Nephron progenitor cell (in vitro differentiated cells): ENCODE measurements at places on chromosomes 2 and 18.

- H3K36me3 ChIP-seq, result no peaks in the 10 kb centered on the region
- no peak overlapping the region for H3K27ac ChIP-seq
- peaks cover 69% of the 10 kb centered on the region for H3K27me3 ChIP-seq
- DNase-seq, result no peak
- H3K4me1 ChIP-seq, result peaks cover 23% of the 10 kb centered on the region
- no peak overlapping the region for H3K4me3 ChIP-seq
Measured at GRCh38 chr2:44969936-44970335, 28.4 kb downstream of the SIX3 start.

GRCh38 chr18:80171054-80171872 lies 62.2 kb downstream of the ADNP2 start:
- no peak overlapping the region for H3K4me3 ChIP-seq
- H3K4me1 ChIP-seq, result peaks cover 25% of the 10 kb centered on the region
- H3K27me3 ChIP-seq, result peaks cover 4% of the 10 kb centered on the region
- H3K27ac ChIP-seq, result no peak overlapping the region
- H3K36me3 ChIP-seq, result peaks cover 32% of the 10 kb centered on the region
- peak; percentile 69 for DNase-seq

DNA sequence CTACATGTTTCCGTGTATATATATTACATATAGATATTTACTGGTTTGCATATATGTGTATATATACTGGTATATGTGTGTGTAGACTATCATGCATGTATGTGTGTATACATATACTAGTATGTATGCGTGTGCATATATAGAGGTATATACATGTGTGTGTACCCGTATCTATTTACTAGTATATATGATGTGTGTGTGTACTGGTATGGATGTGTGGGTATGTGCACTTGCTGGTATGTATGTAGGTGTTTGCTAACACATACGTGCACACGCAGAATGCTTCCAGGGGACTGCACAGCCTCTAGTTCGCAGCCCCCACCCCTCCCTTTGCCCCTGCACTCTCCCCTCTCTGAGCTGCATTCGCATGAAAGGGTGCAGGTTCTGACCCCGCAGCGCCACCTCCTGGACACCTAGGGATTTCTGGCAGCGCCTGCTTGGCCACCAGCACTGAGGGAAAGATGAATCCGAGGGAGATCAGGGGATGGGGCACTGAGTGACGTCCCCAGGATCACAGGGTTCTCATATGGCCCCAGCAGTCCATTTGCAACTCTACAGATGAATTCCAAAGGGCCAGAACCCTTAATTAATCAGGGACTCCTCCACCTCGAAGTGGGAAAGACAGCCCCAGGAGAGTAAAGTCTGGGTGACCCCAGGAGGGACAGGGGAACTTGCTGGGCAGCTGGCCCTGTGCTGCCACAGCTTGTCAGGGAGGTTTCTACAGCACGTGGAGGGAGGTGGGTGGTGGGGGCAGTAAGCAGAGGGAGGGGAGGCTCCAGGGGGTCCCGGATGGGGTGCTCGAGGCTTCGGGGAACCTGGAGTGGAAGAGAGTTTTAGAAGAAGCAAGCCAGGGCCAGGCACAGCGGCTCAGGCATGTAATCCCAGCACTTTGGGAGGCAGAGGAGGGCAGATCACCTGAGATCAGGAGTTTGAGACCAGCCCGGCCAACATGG lies 66.8 kb upstream of the ASAP2 start:
- H3K4me3 ChIP-seq, result no peak overlapping the region
- peaks cover 23% of the 10 kb centered on the region for H3K27me3 ChIP-seq
- H3K4me1 ChIP-seq, result peaks cover 43% of the 10 kb centered on the region
- no peaks in the 10 kb centered on the region for H3K36me3 ChIP-seq

DNA sequence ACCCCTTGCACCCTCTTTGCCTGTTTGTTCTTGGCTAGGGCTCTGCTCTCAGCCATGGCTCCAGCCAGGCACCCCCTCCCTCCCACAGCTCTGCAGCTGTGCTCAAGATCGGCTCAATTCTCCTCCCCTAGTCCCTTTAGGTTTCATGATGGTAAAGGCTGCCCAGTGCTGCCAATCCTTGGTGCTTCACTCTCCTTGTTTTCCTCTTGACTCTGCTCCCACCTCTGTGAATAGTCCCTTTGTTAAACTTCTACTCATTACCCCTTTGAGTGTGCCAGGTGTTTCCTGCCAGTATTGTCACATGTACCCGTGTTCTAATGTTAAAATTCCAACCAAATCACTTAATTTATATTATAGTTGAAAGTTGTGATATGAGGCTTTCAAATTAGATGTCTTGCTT lies 101.0 kb upstream of the CERS6 start:
- H3K27me3 ChIP-seq, result no peaks in the 10 kb centered on the region
- no peak overlapping the region for H3K4me3 ChIP-seq
- H3K4me1 ChIP-seq, result no peaks in the 10 kb centered on the region
- DNase-seq, result no peak

DNA sequence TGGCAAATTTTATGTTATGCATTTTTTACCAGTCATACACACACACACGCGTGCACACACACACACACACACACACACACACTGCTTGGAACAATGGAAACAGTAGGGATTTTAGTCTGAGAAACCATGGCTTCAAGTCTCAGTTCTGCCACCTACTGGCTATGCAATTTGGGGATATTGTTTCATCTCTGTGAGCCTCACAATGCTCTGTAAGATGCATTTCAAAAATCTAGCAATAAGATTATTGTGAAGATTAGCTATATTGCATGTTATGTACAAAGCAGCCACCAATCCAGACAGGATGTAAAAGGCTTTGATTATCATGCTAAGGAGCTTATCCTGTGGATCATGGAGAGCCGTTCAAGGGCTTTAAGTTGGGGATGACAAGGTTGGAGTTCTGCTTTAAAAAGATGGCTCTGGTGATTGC lies 401.4 kb downstream of the NBAS start:
- H3K27me3 ChIP-seq, result peaks cover 7% of the 10 kb centered on the region
- DNase-seq, result no peak
- H3K27ac ChIP-seq, result no peak overlapping the region

- peaks cover 3% of the 10 kb centered on the region for H3K27me3 ChIP-seq
- peak overlapping the region; percentile 40 for H3K27ac ChIP-seq
- peaks cover 40% of the 10 kb centered on the region for H3K4me1 ChIP-seq
- H3K4me3 ChIP-seq, result no peak overlapping the region
- peaks cover 4% of the 10 kb centered on the region for H3K36me3 ChIP-seq
- no peak for DNase-seq
Measured at GRCh38 chr2:109304731-109305470, 175.9 kb downstream of the SH3RF3 start.

DNA sequence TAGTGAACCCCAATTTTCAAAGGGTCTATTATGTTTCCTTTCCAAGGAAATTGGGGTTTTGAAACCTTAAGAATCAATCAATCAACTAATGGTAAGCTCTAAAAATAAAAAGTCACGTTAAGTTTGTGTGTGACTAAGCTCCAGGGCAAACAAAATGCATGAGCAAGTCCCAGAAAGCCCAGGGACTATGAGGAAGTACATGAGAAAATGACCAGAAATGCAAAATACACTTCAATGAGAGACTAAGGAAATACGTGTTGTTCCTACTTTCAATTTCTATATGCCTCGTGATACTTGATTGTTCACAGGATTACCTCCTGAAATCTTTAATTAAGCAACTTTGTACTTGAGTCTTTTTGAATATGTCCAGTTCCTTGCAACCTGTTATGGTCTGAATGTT lies 684.4 kb upstream of the SYT4 start:
- no peak overlapping the region for H3K27ac ChIP-seq
- H3K4me1 ChIP-seq, result no peaks in the 10 kb centered on the region
- H3K4me3 ChIP-seq, result no peak overlapping the region

DNA sequence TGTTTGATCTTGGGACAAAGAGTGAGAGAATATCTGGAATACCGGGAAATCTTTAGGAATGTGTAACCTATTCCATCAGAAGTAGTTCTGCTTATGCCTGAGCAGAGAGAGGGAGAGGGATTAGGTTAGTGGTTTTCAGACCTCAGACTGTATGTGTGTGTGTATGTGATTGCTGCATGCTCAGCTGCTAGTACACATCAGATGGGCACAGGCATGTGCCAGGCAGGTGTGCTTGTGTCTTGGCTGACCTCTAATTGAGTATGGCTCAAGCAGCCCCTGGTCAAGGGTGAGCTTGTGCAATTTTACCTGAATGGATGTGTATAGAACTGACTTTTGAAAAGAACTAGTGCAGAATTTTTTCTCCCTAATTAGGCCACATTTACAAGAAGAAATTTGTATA lies 91.2 kb downstream of the INSIG2 start:
- peaks cover 43% of the 10 kb centered on the region for H3K4me1 ChIP-seq
- no peak overlapping the region for H3K27ac ChIP-seq
- no peaks in the 10 kb centered on the region for H3K36me3 ChIP-seq
- no peak for DNase-seq

GRCh38 chr2:64296140-64296480 lies 151.9 kb upstream of the PELI1 start:
- H3K27ac ChIP-seq, result no peak overlapping the region
- H3K27me3 ChIP-seq, result peaks cover 6% of the 10 kb centered on the region
- DNase-seq, result no peak
- H3K4me3 ChIP-seq, result no peak overlapping the region
- no peaks in the 10 kb centered on the region for H3K36me3 ChIP-seq
- peaks cover 15% of the 10 kb centered on the region for H3K4me1 ChIP-seq

DNA sequence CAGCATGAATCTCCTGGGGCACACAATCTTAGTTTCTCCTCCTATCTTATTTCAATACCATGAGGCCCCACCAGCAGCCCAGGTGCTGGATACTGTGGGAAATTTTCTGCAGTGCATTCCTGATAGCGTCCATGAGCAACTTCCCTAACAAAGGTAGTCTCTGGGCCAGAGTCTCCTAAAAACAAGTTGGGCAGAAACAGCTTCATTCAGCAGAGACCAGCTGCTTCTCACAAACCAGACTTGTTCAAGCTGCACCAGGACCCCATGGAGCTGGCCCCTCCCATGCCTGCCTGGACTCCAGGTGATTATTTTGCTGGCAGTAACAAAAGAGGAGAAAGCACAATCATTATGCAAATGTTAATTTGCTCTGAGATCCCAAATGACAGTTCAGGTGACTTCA lies 31.4 kb downstream of the MYO5B start:
- H3K4me1 ChIP-seq, result peaks cover 51% of the 10 kb centered on the region
- H3K27ac ChIP-seq, result no peak overlapping the region
- H3K4me3 ChIP-seq, result no peak overlapping the region
- H3K36me3 ChIP-seq, result no peaks in the 10 kb centered on the region
- peaks cover 50% of the 10 kb centered on the region for H3K27me3 ChIP-seq

GRCh38 chr2:42980764-42981416 lies 188.5 kb upstream of the HAAO start:
- peaks cover 16% of the 10 kb centered on the region for H3K27me3 ChIP-seq
- peaks cover 46% of the 10 kb centered on the region for H3K4me1 ChIP-seq
- no peak overlapping the region for H3K4me3 ChIP-seq

- DNase-seq, result peak; percentile 30
- no peaks in the 10 kb centered on the region for H3K36me3 ChIP-seq
- peaks cover 40% of the 10 kb centered on the region for H3K4me1 ChIP-seq
Measured at GRCh38 chr2:109129921-109130722, 1.1 kb downstream of the SH3RF3 start.

GRCh38 chr2:191686066-191686465 lies 8.1 kb downstream of the NABP1 start:
- no peaks in the 10 kb centered on the region for H3K27me3 ChIP-seq
- no peak for DNase-seq
- H3K4me3 ChIP-seq, result no peak overlapping the region
- no peak overlapping the region for H3K27ac ChIP-seq
- H3K36me3 ChIP-seq, result peaks cover 20% of the 10 kb centered on the region
- H3K4me1 ChIP-seq, result peaks cover 25% of the 10 kb centered on the region

DNA sequence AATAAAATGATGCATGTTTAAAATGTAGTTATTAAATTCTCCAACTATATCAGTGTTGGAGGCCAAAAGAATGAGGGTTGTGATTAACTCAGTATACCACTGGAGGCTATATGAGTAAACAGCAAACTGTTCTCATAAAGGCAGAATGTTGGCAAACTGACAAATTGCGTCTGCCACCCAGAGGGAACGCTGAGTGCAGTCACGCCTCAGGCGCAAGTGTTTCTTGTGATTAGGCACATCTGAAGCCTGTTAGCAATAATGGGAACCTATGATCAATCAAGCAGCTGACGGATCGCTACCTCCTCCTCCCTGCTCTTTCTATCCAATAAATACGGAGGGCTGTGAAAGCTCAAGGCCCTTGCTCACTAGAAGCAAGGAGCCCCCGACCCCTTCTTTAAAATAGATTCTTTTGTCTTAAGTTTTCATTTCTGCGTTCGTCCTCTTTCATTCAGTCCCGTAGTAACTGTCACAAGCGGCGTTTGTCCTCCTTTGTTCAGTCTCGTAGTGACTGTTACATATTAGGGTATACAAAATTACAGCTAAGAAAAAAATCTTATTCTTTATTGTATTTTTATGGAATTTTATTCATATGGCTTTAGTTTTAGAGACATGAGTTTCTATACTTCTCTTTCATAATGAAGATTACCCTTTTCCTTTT lies 16.3 kb upstream of the RMND5A start:
- no peaks in the 10 kb centered on the region for H3K27me3 ChIP-seq
- peak; percentile 6 for DNase-seq
- peaks cover 11% of the 10 kb centered on the region for H3K36me3 ChIP-seq
- H3K4me3 ChIP-seq, result no peak overlapping the region

DNA sequence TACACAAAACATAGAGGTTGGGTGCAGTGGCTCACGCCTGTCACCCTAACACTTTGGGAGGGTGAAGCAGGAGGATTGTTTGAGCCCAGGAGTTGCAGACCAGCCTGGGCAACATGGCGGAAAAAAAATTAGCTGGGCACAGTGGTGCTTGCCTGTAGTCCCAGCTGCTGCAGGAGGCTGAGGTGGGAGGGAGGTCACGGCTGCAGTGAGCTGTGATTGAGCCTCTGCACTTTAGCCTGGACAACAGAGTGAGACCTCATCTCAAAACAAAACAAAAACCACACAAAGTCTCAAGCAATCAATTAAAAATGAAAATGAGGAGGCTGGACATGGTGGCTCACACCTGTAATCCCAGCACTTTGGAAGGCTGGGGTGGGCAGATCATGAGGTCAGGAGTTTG lies 4.9 kb downstream of the NOP58 start:
- no peak overlapping the region for H3K4me3 ChIP-seq
- no peak overlapping the region for H3K27ac ChIP-seq
- peaks cover 7% of the 10 kb centered on the region for H3K4me1 ChIP-seq
- DNase-seq, result no peak
- H3K27me3 ChIP-seq, result no peaks in the 10 kb centered on the region
- peaks cover 13% of the 10 kb centered on the region for H3K36me3 ChIP-seq

- peaks cover 9% of the 10 kb centered on the region for H3K36me3 ChIP-seq
- H3K27me3 ChIP-seq, result peaks cover 4% of the 10 kb centered on the region
- peaks cover 48% of the 10 kb centered on the region for H3K4me1 ChIP-seq
- H3K4me3 ChIP-seq, result no peak overlapping the region
- no peak for DNase-seq
Measured at GRCh38 chr2:86000938-86001312, 104.8 kb downstream of the POLR1A start.

GRCh38 chr2:118584062-118584749 lies 263.2 kb downstream of the EN1 start:
- H3K36me3 ChIP-seq, result no peaks in the 10 kb centered on the region
- H3K4me3 ChIP-seq, result no peak overlapping the region
- DNase-seq, result no peak
- H3K4me1 ChIP-seq, result peaks cover 52% of the 10 kb centered on the region
- H3K27ac ChIP-seq, result no peak overlapping the region

DNA sequence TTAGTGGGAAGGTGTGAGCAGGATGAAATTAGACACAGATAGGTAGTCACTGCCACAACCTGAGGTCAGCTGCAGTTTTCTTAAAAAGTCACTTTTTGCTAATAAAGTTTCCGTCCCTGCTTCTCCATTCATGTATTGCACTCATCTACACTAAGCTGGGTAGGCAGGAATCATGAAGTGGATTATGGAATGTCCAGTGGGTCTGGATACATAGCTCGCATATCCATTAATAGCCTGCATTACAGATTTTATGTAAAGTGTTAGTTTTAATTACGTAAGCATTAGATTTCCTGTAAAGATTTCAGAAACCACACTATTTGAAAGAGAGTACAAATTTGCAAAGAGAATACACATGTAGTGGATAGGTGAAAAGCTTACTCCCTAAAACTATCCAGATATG lies 30.4 kb downstream of the PTPRM start:
- DNase-seq, result no peak
- no peaks in the 10 kb centered on the region for H3K36me3 ChIP-seq
- peaks cover 31% of the 10 kb centered on the region for H3K4me1 ChIP-seq
- no peak overlapping the region for H3K4me3 ChIP-seq
